ENCODE measurements at places on chromosomes 11 and 22.

DNA sequence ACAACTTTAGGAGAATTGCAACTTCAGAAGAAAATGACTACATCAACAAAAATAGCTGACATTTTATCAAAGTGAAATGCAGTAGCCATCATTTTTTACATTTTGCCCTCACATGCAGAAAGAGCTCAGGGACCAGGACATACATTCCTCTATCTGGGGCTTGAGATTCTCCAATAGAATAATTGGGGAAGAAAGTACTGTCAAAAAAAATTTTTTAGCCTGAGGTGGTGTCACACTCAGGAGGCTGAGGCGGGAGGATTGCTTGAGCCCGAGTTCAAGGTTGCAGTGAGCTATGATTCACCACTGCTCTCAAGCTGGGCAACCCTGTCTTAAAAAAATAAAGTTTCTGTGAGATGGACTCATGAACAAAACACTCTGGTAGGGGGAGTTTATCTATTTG lies 32.2 kb upstream of the DEPDC7 start:
- no peak for DNase-seq

DNA sequence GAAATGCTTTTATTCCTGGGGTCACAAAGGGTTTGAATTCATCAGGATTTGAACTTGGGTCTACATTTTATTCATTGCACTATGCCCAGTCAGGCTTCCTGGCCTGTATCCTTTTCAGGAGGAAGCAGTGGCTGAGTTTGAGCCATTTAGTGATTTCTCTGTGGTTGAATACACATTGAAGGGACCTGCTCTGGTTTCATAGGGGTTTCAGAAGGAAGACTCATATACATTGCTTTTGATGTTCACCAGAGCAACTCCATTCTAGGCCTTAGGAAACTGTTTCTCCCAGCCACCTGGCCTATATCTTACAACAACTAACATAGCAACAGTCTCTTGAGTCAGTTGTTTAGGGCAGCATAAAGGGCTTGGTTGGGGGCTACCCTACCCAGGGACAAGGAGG lies 165.7 kb downstream of the INSC start:
- DNase-seq = no peak

GRCh38 chr11:20909995-20910726 lies 240.8 kb downstream of the NELL1 start:
- DNase-seq = no peak

DNA sequence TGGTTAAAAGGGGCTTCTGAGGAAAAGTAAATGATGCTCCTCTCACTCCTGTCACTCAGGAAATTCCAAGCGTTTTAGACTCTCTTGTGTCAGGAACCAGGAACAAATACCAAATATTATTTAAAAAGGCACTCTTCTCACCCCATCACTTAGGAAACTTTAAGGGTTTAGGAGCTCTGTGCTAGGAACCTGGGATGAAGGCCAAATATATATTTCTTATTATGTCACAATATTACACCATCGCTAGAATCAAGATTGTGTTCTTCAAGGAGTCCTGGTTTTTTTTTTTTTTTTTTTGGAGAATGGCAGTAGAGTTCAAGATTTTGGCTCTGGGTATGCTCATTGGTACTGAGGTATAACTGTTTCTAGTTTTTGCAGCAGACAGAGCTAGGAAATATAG lies 79.0 kb upstream of the HEPHL1 start:
- no peak for DNase-seq

DNA sequence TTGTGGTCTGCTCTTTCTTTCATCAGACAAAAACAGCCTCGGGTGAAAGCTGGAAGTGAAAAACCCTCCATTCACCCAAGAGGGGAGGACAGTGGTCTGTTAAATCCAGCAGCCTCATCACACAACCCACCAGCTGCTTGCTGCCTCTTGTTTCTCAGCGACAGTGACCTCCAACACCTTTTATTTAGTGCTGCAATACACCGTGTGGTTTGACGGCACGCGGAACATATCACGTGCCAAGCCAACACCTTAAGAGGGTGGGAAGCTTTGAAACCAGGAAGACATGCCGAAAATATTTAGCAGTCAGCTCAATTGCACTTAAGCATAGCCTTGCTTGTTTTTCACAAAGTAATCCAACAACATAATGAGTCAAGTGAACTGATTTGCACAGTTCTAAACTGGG lies 39.8 kb upstream of the POGLUT3 start:
- DNase-seq = no peak

DNA sequence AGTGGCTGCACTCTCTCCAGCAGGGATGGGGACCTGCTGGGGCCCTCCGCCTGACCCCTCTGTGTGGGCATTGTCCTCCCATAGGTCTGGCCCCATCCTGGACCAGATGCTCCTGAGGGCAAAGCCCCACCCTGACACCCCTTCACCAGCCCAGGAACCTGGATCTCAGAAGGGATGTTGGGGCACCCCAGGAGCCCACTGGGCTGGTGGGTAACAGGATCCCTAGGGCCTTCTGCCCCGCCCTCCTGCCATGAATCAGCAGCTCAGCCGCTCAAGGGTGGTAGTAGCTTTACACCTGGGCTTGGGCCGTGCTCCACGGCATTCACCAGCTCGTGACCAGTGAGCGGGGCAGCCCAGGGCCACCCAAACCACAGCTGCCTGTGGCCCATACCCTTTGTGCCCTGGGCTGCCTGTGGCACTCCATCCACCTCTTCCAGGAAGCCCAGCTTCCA lies 1.0 kb upstream of the MAPK12 start:
- DNase-seq = no peak

GRCh38 chr11:114208377-114208776 lies 87.8 kb upstream of the NNMT start:
- DNase-seq = peak; percentile 46

Data from activated CD4-positive, alpha-beta T cell treated with anti-CD3 and anti-CD28 coated beads, Interleukin-2, Interleukin-4, amounts not matched to agents 100 ng/mL and 50 ng/mL, durations not matched to agents 16 hours and 8 hours (primary cell).